ENCODE measurements at places on chromosomes 2 and 18. TPM values are rescaled to one million over a fixed set of nuclear protein-coding genes. Genes with fewer than 3 reads are reported as not detected.

Gene ZNF385B
- total RNA-seq: 4.9 TPM

- H3K36me3 ChIP-seq: no peaks in the 10 kb centered on the region
- no peak within 1 kb of the TSS for H3K27ac ChIP-seq
- H3K4me1 ChIP-seq: no peaks in the 10 kb centered on the region
These were observed at the start of gene GPR45 for GRCh38 chr2:105241443-105241842. Gene GPR45 (plus strand): TSS chr2:105241743. CDS start chr2:105241859, 116 bp downstream.

Gene FLACC1
- 1.2 TPM for total RNA-seq

GRCh38 chr2:225276207-225276606 lies 123.3 kb upstream of the NYAP2 start:
- no peak overlapping the region for H3K4me3 ChIP-seq
- no peak overlapping the region for H3K27ac ChIP-seq
- no peaks in the 10 kb centered on the region for H3K4me1 ChIP-seq
- DNase-seq: no peak

Gene PSME4
- 47.5 TPM for total RNA-seq

DNA sequence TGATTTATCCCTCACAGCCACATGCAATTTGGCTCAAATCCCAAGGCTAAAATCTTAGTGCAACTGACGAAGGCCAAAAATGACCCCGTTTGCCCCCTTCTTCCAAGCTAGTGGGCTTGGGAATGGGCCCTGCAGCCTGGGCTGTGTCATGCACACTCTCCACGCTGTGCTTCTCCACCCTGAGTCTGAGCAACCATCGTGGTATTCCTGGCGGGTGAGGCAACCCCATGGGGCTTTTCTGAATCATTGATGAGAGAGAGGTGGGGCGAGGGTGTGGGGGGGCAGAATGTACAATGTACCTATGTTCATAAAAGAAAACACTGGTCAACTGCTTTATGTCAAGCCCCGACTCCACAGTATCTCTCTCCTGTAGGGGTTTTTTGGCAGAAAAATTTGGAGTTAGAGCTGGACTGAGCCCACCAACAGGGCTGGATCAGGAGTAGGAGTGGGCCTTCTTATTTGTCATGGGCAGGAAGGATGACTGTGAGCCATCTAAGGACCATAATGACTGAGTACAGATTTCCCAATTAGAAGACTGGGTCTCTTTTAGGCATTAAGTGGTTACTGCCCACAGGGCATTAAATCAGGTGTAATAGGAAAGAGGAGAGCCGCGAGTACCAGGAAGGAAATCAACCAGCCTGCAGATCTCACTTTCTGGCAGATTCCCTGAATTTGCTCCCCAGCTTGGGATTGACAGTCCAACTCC lies 8.9 kb downstream of the SULT1C2 start:
- DNase-seq: no peak
- no peaks in the 10 kb centered on the region for H3K4me1 ChIP-seq
- no peaks in the 10 kb centered on the region for H3K36me3 ChIP-seq

GRCh38 chr2:111035830-111036441 lies 84.8 kb upstream of the BCL2L11 start:
- H3K4me3 ChIP-seq: no peak overlapping the region
- no peaks in the 10 kb centered on the region for H3K4me1 ChIP-seq
- H3K36me3 ChIP-seq: no peaks in the 10 kb centered on the region

DNA sequence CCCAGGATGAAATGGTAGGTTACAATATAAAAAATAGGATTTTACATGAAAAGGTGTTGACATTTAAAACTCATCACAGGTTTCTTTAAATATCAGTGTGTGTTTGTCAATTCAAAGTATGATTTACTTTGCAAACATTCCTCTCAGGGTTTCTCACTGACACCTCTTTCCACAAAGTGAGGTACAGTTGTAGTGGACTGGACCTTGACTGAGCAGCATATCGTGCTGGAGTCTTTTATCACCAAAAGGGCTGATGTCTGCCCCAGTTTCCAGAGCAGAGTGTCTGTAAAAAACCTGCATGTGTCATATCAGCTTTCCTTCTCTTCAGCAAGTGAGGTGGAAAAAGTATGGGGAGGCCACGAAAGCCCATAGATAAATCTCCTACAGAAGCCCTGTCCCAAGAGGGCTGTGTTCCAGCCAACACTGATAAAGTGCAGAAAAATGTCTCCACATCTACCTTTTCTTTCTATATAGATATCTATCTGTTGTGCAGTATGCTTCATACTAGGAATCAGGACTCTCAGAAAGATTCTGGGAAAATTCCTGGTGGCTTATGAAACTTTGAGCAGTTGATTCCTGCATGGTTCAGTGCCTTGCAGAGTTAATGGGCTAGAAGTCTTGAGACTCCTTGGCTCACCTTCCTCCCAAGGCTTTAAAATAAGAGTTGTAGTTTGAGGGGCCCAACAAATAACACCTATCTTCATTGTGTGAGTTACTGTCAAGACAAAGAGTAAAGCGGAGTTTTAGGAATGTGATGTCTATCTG lies 6.9 kb downstream of the ACYP2 start:
- H3K27me3 ChIP-seq: no peaks in the 10 kb centered on the region
- no peak overlapping the region for H3K4me3 ChIP-seq
- H3K27ac ChIP-seq: no peak overlapping the region
- H3K4me1 ChIP-seq: no peaks in the 10 kb centered on the region
- no peaks in the 10 kb centered on the region for H3K36me3 ChIP-seq

Gene DPYSL5
- 0.42 TPM for total RNA-seq

DNA sequence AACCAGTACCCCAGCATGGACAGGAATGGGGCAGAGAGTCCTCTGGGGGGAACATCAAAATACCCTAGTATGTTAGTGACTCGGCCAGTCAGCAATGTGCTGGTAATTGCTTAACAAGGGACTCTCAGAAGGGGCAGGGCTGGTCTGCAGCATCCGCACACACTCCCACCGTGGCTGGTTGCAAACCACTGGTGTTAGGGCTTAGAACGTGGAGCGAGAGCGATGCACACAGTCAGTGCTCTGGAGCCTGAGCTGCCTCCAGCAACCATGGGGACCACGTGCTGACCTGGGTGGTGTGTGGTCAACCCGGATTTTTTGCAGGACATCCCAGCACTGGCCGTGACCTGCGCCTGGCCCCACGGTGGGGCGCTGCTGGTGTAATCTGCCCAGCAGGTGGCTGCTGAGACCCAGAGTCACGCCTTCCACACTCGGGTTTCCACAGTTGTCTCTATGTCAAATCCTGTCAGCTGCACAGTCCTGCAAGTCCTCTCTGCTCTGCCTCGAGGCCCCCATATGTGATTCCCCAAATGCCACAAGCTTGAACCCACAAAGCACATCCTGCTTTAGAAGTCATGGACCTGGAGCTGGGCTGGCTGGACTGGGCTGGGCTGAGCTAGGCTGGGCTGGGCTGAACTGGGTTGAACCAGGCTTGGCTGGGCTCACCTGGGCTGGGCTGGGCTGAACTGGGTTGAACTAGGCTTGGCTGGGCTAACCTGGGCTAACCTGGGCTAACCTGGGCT lies 50.6 kb upstream of the GPC1 start:
- H3K4me1 ChIP-seq: peaks cover 4% of the 10 kb centered on the region
- no peak for DNase-seq
- no peak overlapping the region for H3K27ac ChIP-seq
- no peak overlapping the region for H3K4me3 ChIP-seq
- no peaks in the 10 kb centered on the region for H3K27me3 ChIP-seq

DNA sequence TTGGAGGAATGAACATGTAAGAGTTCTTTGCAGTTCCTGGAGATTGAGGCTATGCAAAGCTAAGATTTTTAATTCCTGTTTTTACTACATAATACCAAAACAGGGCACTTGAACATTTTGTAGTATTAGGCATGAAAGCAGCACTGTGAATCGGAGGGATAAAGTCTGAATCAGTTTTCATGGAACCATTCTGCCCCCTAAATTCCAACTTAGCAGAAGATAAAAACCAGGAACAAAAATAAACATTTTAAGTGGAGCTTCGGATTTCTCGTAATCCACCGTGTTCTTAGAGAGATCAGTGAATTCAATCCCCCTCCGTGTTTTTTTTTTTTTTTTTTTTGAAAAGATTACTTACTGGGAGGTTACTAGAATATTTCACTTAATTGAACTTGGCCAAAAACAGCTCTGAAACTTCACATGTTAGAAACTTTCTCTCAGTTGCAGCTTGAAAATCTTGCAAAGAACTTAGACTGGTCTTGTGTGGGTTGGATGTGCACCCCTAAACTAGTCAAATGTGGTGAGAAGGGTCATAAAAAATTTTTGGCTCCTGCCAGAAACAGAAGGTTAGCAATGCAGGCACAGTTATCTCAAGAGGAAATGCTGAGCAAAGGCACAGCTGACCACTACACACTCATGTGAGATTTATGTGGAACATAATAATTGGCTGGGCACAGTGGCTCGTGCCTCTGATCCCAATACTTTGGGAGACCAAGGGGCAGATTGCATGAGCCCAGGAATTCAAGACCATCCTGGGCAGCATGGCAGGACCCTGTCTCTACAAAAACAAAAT lies 145.4 kb upstream of the RNF152 start:
- no peak overlapping the region for H3K27ac ChIP-seq
- no peak for DNase-seq
- H3K4me3 ChIP-seq: no peak overlapping the region
- no peaks in the 10 kb centered on the region for H3K36me3 ChIP-seq

DNA sequence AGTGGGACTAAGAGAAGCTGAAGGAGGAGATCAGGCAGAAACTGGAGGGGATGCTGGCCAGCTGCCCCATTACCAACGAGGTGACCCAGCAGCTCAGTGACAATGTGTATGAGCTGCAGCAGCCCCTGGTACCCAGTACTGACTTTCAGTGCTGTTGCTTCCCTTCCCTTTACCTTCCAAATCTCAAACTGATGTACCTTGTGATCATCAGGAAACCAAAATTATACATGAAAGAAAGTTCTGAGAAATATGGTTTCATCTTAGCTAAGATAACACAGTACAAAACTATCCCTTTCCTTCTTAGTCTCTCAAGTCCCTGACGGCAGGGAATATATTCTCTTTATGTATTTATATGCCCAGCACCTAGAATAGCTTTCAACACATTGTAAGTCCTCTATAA lies 52.3 kb upstream of the CERS6 start:
- no peaks in the 10 kb centered on the region for H3K27me3 ChIP-seq
- H3K4me3 ChIP-seq: no peak overlapping the region
- no peaks in the 10 kb centered on the region for H3K36me3 ChIP-seq
- H3K27ac ChIP-seq: no peak overlapping the region

Gene MEIS1
- total RNA-seq: 146 TPM

GRCh38 chr2:12534646-12535263 lies 182.0 kb upstream of the TRIB2 start:
- H3K27me3 ChIP-seq: no peaks in the 10 kb centered on the region
- peaks cover 27% of the 10 kb centered on the region for H3K4me1 ChIP-seq
- no peak for DNase-seq

GRCh38 chr2:8352296-8352695 lies 329.6 kb upstream of the ID2 start:
- H3K4me3 ChIP-seq: no peak overlapping the region
- H3K27me3 ChIP-seq: no peaks in the 10 kb centered on the region
- no peaks in the 10 kb centered on the region for H3K36me3 ChIP-seq
- H3K27ac ChIP-seq: no peak overlapping the region
- H3K4me1 ChIP-seq: no peaks in the 10 kb centered on the region

- DNase-seq: no peak
- H3K36me3 ChIP-seq: no peaks in the 10 kb centered on the region
- no peak overlapping the region for H3K4me3 ChIP-seq
- H3K27me3 ChIP-seq: no peaks in the 10 kb centered on the region
- H3K27ac ChIP-seq: peak overlapping the region; percentile 78
These were observed 36.0 kb downstream of the SETBP1 start for GRCh38 chr18:44716697-44717163.

Gene SOCS6
- 14.1 TPM for total RNA-seq

DNA sequence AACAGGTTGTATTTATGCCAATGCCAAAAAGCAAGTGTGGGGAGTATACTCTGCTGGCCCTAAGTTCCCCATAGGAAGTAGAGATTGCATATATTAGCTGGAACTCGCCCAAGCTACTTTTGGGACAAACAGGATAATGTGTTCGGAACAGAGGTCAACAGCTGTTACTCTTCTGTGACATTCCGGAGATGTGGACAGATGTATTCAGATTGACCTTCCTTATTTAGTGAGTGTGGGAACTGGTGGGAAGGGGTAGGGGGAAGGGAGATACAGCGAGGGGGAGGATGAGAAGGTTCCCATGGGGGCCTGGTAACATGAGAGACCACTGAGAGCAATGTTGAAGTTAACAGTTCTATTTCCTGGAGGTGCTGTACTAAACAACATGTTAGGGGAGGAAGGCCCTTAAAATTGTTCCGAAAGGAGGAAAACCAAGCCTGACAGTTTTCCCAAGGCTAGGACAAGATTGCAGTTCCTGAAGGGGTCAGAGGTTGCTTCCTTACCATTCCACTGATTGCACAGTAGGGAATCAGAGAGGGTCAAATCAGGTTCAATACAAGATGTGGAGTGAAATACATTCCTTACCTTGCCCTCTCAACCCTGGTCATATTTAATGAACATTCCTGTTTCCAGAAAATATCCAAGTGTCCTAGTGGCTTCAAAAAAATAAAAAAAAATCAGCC lies 14.3 kb upstream of the CD28 start:
- no peak overlapping the region for H3K27ac ChIP-seq
- peaks cover 35% of the 10 kb centered on the region for H3K4me1 ChIP-seq
- no peak for DNase-seq
- H3K36me3 ChIP-seq: no peaks in the 10 kb centered on the region
- no peak overlapping the region for H3K4me3 ChIP-seq

GRCh38 chr2:60353406-60353800 lies 200.1 kb downstream of the BCL11A start:
- H3K27me3 ChIP-seq: no peaks in the 10 kb centered on the region
- H3K4me1 ChIP-seq: no peaks in the 10 kb centered on the region
- no peak overlapping the region for H3K4me3 ChIP-seq
- H3K27ac ChIP-seq: no peak overlapping the region
- DNase-seq: peak; percentile 78

Gene LIMS2
- total RNA-seq: 185 TPM

DNA sequence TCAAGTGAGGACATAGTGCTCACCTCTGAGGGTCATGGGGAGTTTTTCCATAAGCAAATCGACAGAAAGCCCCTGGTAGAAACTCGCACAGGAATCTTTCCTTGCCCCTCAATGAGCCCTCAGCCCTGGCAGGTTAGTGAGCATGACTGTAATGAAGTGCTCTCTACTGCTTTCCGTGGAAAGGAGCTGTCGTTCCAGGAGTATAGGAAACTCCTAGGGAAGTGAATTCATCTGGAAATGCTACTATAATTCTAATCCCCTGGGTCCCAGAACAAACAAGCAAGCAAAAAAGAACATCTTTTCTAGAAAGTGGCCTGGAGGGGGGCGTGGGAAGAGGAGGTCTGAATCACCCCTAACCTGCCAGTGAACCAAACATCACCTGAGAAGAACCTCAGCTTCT lies 18.1 kb downstream of the BCL2L11 start:
- peaks cover 11% of the 10 kb centered on the region for H3K4me1 ChIP-seq
- no peak overlapping the region for H3K27ac ChIP-seq
- no peaks in the 10 kb centered on the region for H3K36me3 ChIP-seq
- H3K4me3 ChIP-seq: no peak overlapping the region

GRCh38 chr2:180625006-180625844 lies 355.2 kb upstream of the UBE2E3 start:
- no peak overlapping the region for H3K27ac ChIP-seq
- H3K4me3 ChIP-seq: no peak overlapping the region
- DNase-seq: no peak
- H3K36me3 ChIP-seq: no peaks in the 10 kb centered on the region
- no peaks in the 10 kb centered on the region for H3K4me1 ChIP-seq

Gene AOX1
- 80.4 TPM for total RNA-seq

GRCh38 chr2:53913721-53914120 lies 54.0 kb upstream of the GPR75 start:
- H3K27me3 ChIP-seq: no peaks in the 10 kb centered on the region
- H3K27ac ChIP-seq: no peak overlapping the region
- H3K4me1 ChIP-seq: no peaks in the 10 kb centered on the region
- H3K36me3 ChIP-seq: peaks cover 21% of the 10 kb centered on the region
- DNase-seq: no peak

Gene KIAA2012
- 0.45 TPM for total RNA-seq
